Activated T-cell treated with anti-CD3 and anti-CD28 coated beads for 48 hours (primary cell): ENCODE measurements at places on chromosomes 12 and 14.

GRCh38 chr12:121441555-121441954 is 41.6 kb downstream of the RNF34 start:
- no peak for DNase-seq

- DNase-seq, result no peak
Measured at GRCh38 chr12:111138016-111138415, 217.6 kb upstream of the MYL2 start.

DNA sequence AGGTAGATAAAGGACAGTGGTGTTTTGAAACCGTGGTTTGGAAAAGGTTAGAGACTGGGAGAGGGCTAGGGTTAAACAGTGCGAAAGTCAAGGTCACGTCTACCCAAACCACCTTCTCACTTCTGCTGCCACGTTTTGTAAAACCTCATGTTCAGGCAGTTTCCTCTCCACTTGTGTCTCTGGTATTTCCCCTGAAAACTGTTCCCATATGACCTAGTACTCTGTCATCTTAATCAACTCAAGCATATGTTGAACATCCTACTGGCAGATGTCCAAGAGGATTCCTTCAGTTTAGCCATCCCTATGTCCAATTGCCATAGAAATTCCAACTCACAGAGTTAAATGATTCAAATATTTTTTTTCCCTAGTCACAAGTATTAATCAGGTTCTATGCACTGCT is 17.4 kb downstream of the CLEC4C start:
- DNase-seq, result no peak

GRCh38 chr12:107372229-107372658 is 278.9 kb upstream of the CRY1 start:
- no peak for DNase-seq

GRCh38 chr12:55720894-55721444 is 776 bp downstream of the RDH5 start:
- no peak for DNase-seq

- DNase-seq, result no peak
Measured at GRCh38 chr12:65313719-65314317, 35.3 kb downstream of the MSRB3 start.

- DNase-seq, result no peak
Measured at GRCh38 chr12:100017056-100017455, 32.3 kb upstream of the ANKS1B start.

GRCh38 chr12:58415716-58416115 is 474.3 kb downstream of the ATP23 start:
- no peak for DNase-seq

- DNase-seq, result no peak
Measured at GRCh38 chr12:52211716-52212585, 20.1 kb upstream of the KRT80 start.

DNA sequence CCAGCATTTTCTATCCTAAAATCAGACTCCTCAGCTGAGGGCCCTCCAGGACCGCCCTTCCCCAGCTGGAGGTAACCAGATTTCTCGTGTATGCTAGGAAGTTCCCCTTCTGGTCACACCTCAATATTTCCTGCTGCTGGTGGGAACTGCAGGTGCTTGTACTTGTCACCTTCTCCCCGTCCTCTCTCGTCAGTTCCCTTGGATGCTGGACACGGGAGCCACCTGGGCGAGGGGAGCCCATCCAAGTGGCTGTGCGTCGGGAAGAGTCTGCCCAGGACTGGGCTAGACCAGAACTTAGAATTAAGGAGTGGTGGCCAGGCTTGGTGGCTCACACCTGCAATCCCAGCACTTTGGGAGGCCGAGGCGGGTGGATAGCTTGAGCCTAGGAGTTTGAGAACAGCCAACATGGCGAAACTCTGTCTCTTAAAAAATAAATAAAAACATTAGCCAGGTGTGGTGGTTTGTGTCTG is 23.2 kb upstream of the KIF26A start:
- no peak for DNase-seq

GRCh38 chr12:3015356-3015755 is 56.2 kb downstream of the TEAD4 start:
- no peak for DNase-seq

DNA sequence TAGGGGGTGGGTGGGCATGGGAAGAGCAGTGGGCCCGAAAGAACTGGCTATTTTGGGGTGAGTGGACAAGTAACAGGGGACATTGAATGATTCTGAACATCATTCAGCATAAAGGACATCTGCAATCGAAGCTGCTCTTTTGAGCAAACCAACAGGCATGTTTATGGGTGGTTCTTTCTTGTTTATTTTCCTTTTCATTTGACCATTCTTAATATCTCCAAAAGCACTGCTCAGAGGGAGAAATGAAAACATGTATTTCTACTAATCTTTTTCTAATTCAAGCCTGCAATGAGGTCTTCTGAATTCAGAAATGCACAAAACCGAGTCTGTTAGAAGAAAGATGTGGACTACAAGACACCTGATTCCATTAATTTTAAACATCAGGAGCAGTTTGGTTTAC is 54.0 kb downstream of the NUAK1 start:
- DNase-seq, result no peak

DNA sequence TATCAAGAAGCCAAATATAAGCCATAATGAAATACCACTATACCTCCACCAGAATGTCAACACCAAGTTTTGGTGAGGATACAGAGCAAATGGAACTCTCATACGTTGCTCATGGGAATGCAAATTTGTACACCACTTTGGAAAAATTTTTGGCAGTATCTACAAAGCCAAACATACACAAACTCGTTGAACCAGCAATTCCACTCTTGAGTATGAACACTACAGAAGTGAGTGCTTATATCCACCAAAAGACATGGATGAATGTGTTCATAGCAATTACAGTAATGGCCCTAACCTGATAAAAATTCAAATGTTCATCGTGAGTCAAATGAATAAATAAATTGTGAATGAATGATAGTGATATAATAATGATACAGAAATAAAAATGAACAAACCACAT is 24.8 kb downstream of the C12orf71 start:
- DNase-seq, result no peak

- no peak for DNase-seq
Measured at GRCh38 chr14:90536511-90537191, 139.8 kb downstream of the CALM1 start.

DNA sequence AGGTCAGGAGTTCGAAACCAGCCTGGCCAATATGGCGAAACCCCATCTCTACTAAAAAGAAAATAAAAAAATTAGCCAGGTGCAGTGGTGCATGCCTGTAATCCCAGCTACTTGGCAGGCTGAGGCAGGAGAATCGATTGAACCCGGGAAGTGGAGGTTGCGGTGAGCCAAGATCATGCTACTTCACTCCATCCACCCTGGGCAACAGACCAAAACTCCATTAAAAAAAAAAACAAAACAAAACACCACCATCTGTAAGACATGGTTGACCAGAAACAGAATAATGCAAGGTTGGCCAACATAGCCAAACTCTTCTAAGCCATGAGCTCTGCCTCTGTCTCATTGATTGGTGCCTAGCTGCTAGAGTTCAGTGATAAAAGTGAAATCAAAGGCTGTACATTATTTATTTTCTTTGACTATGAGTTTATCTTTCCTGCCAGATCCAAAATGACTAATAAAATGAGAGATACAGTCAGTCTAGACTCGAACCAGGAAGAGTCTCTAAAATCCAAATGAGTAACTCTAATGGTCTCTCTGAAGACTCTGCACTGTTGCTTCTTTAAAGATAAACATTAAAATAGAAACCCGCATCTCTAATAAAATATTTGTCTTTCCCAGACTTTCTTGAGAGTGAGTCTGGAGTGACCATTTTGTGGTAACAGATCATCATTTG is 404.7 kb downstream of the DAD1 start:
- no peak for DNase-seq

DNA sequence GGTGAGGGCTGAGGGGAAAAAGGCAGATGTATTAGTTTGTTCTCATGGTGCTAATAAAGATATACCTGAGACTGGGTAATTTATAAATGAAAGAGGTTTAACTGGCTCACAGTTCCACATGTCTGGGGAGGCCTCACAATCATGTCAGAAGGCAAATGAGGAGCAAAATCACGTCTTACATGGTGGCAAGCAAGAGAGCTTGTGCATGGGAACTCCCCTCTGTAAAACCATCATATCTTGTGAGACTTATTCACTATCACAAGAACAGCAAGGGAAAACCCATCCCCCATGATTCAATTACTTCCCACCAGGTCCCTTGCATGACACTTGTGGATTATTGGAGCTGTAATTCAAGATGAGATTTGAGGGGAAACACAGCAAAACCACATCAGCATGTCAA is 1220.9 kb downstream of the GALC start:
- DNase-seq, result no peak

GRCh38 chr14:92499234-92499633 is 14.3 kb upstream of the RIN3 start:
- no peak for DNase-seq

DNA sequence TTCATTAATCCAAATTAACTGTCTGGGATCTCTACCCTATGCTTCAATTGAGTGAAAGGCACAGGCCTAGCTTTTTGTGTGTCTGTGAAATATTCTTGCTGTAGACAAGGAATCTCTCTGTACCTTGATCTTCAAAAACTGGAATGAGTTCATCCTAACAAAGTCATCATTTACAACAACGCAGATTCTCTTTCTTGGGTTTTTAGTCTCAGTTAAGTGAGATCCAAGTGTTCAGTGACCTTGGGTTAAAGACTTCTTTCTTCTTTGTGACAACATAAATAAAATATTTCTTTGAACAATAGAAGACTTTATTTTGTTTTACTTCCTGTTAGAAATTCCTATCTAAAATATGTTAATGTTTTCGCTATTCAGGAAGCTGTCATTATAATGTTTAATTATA is 192.2 kb upstream of the LMNTD1 start:
- DNase-seq, result no peak

DNA sequence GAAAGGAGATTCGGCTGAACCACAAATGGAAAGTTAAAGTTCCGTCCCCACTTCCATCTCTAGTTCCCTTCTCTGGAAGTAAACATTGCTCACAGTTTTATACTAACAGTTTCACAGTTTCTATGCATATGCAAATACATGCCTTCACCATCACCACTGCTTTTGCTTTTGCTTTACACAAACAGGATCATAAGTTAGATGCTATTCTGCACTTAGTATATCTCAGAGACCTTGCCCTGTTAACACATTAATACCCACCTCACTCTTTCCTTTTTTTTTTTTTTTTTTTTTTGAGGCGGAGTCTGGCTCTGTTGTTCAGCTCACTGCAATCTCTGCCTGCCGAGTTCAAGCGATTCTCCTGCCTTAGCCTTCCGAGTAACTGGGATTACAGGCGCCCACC is 890 bp downstream of the TEP1 start:
- DNase-seq, result no peak

DNA sequence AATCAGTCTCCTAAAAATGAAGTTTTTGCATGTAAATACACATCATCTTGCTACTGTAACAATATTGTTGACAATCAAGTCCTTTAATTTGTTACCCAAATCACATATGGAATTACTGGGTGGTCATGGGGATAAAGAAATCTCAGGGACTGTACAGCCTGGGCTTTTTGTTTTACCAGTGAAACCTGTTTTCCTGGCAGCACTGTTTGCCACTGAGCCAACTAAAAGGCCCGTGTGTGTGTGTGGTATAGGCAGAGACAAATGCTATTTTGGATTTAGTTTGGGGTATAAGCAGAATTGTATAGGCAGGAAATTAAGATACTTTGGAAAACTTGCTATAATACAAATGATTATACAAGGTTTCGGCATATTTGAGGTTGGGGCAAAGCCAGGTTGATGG is 5.7 kb downstream of the NUP37 start:
- DNase-seq, result no peak

GRCh38 chr12:1536817-1537216 is 57.6 kb downstream of the FBXL14 start:
- DNase-seq, result no peak

DNA sequence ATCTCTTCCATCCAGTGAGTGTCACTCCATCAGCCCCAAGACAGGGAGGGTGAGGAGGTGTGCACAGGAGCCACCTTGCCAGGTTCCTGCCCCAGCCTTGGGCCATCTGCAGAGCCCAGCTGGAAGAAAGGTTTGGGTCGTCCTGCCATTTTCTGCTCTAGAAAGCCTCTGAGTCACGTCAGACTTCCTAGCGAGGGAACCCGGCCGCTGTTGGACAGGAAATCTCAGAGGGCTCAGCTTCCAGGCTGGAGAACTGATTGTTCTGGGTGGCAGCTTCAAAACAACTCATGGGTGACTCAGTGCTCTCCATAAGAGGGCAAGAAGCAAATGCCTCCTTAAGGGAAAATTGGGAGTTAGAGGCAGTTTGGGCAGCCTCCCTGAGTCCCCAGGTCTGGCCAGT is 16.6 kb downstream of the HIP1R start:
- DNase-seq, result no peak

GRCh38 chr14:101823066-101823465 is 61.6 kb downstream of the PPP2R5C start:
- no peak for DNase-seq

- DNase-seq, result no peak
Measured at GRCh38 chr12:3152011-3152511, 74.9 kb downstream of the TSPAN9 start.

GRCh38 chr12:6372403-6373003 is 2.9 kb downstream of the SCNN1A start:
- no peak for DNase-seq

DNA sequence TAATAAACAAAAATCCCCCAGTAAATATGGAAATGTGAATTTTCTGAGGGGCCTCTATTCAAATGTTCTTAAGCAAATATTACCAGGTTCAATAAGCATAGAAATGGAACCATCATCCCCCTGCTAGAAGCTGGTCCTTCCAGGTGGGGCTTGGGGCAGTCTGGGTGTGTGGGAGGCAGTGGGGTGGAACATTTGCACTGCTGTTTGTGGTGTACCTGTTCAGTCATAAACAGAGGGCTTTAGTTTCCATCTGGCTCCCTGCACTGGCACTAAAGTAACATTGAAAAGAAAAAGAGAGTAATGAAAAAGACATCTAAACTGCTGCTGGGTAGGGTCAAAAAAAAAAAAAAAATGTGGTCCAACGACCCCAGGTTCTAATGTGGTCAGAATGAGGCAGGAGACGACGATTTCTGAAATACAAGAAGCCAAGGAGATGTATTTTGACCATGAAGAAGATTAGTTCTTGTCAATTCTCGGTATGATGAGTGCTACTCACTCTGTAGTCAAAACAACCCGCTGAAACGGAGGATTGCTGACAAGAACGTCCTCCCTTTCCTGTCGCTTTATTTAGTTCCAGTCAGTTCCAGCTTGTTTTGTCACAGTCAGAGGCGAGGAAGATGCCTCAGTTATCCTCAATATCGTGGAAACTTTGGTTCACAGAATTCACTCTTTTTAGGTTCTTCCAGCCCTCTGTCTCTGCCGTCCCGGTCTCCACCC is 44.2 kb upstream of the MANSC4 start:
- no peak for DNase-seq

- no peak for DNase-seq
Measured at GRCh38 chr12:75698052-75698451, 186.6 kb upstream of the KRR1 start.
